BE2C (cell line): ENCODE measurements at places on chromosomes 2 and 18.
A peak's percentile ranks its signal among the peaks of the same experiment; 100 is the strongest.

- DNase-seq = no peak
Measured at GRCh38 chr2:38557981-38558380, 44.7 kb downstream of the HNRNPLL start.

DNA sequence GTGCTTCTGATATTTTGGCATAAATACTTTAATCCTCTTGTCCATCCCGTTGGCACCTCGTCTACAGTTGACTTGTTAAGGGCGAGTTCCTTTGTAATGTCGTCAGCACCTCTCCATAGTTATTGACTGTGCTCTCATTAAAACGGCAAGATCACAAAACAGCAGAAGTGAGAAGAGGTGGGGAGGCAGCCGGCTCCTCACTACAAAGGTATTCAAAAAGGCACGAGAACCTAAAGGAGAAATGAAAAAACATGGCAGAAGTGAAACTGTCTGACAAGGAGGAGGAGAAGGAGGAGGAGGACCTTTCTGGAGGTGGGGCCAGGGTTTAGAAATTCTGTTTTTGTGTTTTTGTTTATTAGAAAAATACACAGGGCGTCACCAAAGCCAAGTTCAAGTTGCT, 235.6 kb downstream of the BCL11A start:
- no peak for DNase-seq

GRCh38 chr2:216107760-216108159, 1.4 kb upstream of the XRCC5 start:
- DNase-seq = no peak

DNA sequence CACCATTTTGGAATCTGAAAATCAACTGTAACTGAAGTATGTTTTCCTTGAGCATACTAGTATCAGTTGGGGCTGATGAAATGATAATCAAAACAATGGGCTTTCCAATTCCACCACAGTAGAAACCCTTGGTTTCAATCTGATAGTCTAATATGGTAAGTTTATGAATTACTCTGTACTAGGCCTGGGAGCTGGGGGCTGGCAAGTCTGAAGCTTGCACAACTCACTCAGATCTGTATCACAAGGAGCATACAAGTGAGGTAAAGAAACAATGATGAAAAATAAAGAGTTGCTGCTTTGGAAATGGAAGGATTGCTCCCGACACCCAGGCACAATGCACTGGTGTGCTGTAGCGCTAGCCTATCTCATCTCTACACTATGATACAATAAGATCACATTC, 19.4 kb downstream of the ZEB2 start:
- no peak for DNase-seq

GRCh38 chr2:181312515-181312927, 144.7 kb upstream of the ITGA4 start:
- no peak for DNase-seq

DNA sequence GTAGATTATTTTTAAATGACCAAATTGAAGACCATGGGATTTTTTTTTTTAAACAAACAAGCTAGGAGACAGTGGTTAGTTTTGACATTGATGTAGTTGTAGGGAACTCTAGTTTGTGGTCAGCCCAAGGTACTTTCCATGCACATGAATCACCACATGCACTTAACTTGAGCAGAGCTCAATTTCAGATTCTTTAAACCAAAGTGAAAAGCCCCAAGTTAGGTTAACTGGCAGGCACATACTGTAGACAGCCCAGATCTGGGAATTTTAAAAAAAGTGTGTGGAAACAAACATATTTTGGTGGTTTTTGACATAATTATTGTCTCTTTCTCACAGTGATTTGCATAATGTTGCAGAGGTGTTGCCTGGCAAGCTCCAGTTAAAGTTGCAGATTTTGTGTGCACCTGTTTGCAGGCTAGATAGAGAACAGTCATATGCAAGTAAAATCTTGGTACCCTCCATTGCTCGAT, 88.4 kb downstream of the BCL2L11 start:
- DNase-seq = no peak

GRCh38 chr2:221125691-221126090, 446.4 kb downstream of the EPHA4 start:
- DNase-seq = no peak

GRCh38 chr2:120429586-120430500, 83.9 kb downstream of the INHBB start:
- DNase-seq = no peak

DNA sequence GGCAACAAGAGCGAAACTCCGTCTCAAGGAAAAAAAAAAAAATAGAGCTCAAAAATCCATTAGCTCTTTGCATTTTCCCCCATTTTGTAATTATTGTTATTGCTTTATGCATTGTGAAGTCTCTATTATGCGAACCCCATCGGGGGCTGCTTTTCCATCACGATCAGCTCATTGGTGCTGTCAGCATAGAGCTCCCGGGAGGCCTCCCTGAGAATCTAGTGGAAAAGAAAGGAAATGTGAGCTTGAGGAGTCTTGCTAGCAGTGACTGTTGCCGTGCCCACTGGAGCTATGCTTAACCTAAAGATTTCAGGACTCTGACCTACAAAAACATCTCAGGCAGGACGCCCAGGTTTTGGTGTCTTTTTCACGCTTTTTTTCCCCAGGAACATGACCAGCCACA, 102.6 kb upstream of the NDUFV2 start:
- no peak for DNase-seq

DNA sequence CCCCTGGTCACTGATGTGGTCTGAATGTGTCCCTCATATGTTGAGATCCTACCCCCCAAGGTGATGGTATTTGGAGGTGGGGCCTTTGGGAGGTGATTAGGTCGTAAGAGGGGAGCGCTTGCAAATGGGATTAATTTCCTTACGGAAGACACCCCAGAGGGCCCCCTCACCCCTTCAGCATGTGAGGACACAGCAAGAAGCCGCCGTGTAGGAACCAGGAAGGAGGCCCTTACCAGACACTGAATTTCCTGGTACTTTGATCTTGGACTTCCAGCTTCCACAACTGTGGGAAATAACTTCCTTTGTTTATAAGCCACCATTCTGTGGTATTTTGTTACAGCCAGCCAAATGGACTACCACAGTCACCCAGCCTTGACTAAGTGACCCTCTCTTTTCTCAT, 35.9 kb downstream of the NCK2 start:
- DNase-seq = no peak

DNA sequence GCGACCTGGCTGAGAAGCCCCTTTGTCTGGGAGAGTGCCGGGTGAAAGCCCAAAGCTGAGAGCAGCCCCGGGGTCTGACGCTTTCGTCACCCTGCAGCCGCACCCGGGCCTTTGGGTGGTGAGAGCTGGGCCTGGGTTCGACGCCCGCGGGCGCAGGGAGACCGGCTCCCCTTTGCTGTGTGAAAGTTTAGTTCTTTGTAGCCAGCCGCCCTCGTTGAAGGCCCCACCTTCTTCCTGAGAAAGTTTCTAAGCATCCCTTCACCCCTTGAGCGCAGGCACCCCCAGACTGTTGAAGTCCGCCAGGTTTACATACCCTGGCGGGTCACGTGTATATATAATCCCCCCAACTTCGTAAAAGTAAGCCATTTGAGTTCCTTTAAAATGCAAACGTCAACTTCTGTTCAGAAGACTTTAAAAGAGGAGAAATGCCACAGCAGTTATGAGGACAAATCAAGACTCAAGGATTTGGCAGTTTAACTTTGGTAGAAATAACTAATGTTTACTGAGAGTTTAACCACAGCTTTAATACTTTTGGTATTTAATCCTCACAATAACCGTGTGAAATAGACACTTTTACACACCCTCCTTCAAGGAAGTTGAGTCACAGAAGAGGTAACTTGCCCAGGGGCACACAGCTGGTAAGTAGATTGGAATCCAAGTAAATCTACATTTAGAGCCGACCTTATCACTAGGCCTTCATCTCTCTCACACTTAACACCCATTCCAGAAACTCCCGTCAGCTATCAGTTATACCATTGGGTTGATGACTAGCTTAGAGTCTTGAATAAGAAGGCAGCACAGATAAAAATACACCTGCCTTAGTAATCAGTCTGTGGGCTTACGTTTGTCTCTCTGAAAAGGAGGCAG, 1.1 kb upstream of the MBOAT2 start:
- DNase-seq = no peak

DNA sequence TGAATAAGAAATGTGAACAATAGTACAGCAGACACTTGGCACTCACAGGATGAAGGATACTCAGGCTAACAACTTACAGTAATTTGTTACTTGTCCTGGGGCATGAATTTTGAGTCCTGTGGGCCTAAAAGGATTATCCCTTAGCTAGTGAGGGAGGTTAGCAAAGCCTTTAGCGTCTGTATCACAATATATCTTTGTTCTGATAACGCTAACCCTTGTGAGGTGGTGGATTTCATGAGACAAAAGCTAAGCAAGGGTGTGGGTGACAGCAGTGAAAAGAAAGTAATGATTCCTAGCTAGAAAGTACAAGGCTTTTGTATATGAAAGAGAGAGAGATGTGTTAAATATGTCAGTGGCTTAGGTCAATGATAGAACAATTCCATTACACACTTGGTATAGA, 46.8 kb upstream of the TTC21B start:
- DNase-seq = no peak

- DNase-seq = peak; percentile 76
Measured at GRCh38 chr2:240836781-240837467, 16.9 kb upstream of the KIF1A start.

DNA sequence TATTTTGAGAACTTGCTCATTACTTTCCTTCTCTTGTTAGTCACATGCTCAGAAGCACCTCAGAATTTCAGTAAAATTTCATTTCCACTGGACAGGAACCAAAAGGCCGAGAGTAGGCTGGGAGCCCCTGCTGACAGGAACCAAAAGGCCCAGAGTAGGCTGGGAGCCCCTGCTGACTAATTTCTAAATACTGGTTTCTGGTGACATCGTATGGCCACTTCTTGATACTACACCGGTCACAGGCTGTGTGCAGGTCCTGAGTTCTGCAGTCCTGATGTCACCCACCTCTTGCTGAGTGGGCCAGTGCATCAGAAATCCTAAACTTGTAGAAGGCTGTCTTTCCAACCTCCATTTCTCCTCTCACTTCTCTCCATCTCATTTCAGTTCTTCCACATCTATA, 17.7 kb upstream of the EN1 start:
- peak; percentile 17 for DNase-seq
